NCI-H1105 (cell line): ENCODE measurements at places on chromosomes 2 and 18.

DNA sequence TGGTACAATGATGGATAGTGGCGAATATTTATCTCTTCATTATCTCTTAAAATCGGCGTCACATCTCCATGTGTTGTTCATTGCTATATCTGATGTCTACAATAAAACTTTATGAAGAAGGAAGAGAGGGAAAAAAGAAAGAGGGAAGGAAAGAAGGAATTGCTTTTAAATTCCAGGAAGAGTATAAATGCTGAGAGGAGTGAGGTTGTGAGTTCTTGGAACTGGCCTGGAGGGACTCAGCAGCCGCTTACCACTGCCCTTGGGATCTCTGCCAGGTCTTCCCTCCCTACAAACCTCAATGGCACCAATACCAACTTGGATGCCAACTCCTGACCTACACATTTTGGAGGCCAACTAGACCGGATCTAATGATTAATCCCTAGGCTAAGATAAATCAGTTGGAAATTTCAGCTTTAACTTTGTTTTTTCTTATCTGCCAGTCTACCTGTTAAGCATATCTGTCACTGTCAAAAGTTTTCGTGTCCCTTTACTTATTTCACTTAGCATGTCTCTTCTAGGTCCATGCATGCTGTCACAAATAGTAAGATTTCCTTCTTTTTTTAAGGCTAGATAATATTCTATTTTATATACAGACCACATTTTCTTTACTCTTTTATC lies 9.8 kb downstream of the SCN9A start:
- no peak for DNase-seq

DNA sequence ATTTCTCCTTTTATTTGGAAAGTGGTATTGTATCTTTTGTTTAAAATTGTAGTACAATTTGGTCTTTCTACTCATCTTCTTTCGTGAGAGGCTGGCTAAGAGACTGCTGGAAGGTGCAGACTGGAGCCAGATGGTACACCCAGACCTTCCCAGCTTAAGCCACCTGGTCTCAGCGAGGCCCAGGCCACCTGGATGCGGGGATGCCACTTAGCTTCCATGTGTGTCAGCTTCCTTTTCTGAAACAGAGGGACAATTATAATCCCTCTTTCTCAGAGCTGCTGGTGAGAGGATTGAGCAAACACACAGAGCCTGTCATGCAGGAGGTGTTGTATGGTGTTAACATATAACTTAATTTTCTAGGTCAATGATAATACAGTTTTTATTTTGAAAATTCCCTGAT lies 17.4 kb downstream of the FARP2 start:
- DNase-seq, result no peak

DNA sequence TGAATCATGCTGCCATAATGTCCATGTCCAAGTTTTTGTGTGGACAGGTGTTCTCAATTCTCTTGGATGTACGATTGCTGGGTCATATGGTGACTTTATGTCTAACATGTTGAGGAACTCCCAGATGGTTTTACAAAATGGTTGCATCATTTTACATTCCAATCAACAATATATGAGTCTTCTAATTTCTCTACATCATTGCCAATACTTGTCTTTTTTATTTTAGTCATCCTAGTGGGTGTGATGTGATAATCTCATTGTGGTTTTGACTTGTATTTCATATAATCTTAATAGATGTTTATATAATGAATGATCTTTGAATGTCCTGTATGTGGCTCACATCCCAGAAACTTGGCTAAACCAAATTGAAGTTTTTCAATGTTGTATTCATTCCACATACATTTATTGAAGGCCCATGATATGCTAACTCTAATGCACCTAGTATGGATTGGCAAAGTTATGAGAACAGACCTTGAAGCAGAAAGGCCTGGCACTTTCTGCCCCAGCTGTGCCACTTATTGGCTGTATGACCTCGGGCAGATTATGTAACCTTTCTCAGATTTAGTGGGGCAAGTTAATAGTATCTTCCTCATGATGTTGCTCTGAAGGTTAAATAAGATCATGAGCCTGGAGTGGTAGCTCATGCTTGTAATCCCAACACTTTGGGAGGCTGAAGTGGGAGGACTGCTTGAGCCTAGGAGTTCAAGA lies 205.4 kb downstream of the RAB3GAP1 start:
- DNase-seq, result no peak

GRCh38 chr2:68741805-68742306 lies 7.2 kb downstream of the ARHGAP25 start:
- no peak for DNase-seq

- no peak for DNase-seq
Observed at GRCh38 chr2:100666996-100667395, 104.2 kb downstream of the PDCL3 start.

DNA sequence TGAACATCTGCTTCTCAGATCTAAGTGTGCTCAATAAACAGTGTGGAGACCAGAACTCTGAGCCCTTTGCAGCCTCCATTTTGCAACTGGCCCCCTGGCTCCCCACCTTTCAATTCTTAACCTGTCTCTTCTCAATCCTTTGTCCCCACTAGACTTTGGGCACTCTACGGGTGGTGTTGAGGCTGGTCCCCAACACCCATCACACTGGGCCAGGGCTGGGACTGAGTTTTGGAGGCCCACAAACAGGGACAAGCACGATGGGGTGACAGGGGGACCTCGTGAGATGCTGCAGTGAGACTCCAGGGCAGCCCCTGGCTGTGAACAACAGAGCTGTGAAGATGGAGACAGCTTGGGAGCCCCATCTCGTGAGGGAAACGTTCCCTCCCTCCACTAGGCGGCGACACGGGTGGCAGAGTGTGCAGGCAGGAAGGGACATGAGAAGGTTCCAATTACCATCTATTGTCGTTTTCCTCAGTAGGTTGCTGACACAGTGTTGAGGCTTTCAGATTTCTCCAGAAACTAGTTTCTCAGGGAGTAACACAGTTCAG lies 1.2 kb downstream of the ANKMY1 start:
- DNase-seq, result no peak

DNA sequence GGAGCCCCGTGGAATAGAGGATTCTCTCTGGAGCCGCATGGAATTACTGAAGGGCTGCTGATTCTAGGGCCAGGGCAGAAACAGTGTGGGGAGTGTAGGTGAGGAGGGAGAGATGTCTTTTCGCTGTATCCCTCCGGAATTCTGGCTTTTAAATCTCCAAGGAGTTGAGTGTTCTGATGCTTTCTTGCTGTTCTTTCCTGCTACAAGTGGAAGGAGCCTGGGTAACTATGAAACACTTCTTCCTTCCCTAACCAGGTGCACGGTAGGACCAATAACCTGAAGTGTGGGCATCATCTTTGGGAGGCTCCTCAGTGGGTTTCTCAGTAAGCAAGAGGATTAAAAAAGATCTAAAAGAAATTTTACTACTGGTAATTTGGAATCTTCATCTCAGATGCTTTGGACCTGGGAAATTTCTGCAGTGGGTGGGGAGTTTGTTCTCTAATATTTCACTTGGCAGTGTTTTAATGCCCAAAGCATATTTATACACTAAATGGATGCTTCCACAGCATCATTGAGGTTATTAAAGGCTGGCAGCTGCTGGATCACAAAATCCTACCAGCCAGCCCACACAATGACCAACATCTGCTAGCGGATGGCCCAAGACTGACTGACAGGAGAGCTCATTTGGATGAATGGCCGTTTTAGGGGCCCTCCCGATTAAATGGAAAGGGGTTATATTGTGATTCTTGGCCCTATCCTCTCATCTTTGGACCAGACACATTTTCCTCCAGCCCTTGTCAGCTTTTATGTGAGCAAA lies 2.1 kb downstream of the EML6 start:
- DNase-seq, result no peak

DNA sequence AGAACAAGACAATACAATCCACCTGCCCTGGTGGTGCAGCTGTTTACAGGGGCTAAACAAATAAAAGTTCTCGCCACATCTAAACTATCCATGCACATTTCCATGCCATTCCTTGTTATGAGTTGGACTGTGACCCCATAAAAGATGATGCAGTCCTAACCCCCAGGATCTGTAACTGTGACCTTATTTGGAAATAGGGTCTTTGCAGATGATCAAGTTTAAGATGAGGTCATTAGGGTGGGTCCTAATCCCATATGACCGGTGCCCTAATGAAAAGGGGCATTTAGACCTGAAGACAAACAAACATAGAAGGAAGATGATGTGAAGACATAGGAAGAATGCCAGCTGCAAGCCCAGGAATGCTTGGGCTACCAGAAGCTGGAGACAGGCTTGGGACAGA lies 28.2 kb downstream of the THNSL2 start:
- no peak for DNase-seq

DNA sequence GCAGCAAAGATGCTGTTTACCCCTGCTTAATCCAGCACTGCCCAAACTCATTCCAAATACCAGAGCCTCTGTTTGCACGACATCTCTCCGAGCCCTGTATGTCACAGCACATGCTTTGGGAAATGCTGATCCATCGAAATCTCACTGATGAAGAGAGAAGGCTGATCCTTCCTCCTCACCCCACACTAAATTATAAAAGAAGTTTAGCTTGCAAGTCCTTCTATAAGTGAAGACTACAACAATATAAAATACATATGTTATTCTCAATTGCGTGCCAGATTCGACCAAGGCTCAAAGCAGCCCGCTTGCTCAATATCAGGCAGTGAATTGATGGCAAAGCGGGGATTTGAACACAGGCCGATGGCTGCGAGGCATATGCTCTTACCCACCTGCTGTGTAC lies 30.7 kb upstream of the SLC35F6 start:
- no peak for DNase-seq

GRCh38 chr2:101717071-101717845 lies 19.8 kb downstream of the MAP4K4 start:
- DNase-seq, result no peak

GRCh38 chr2:173963323-173963816 lies 1.8 kb downstream of the SP3 start:
- peak; percentile 71 for DNase-seq

- no peak for DNase-seq
Observed at GRCh38 chr2:140063356-140063755, 1283.2 kb upstream of the NXPH2 start.

DNA sequence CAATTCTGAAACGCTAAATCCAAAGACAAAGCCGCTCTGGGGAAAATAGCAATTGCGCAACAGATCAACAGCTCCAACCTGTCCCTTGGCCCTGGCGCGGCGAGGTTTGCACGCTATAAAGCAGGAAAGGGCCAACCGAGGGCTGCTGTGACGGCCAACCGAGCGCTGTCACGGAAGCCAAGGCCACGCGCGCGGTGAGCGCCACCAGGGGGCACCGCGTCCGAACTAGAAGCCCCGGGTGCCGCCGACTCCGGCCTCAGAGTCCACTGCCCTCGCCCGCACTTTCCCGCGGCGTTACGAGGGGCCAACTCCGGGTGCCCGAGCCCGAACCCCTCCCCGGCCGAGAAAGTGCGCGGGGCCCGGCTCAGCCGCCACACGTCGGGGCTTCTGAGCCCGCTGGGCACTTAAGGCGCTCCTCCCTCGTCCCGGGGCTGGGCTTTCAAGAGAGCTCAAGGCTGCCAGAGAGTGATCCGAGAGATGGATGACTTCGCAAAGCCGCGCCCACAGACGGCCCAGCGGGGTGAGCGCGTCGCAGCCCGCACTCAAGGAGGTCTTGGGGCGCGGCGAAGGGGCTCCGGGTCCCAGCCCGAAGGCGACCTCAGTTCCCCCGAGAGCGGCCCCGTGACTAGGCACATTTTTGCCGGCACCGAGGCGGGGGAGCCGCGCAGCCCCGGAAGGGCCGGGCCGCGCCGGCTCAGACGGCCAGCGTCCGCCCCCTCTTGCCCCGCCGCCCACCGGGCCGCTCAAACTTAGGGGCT lies 897 bp downstream of the NFE2L2 start:
- DNase-seq, result peak; percentile 95

GRCh38 chr2:158546412-158547144 lies 89.8 kb downstream of the PKP4 start:
- no peak for DNase-seq

DNA sequence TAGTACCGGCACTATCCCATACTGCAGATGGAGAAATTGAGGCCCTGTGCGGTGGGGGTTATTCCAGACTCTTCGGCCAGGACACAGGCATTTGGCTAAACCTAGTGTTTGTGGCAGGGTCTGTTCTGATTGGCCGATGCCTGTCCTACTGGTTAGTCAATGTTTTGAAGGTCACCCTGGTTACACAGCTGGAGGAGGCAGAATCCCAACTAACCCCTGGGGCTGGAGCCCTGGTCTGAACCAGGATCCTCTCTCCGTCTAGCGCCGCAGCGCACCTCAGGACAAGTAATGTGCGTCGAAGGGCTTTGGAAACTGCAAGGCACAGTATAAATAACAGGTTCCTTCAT lies 19.4 kb downstream of the TEX44 start:
- DNase-seq, result no peak

DNA sequence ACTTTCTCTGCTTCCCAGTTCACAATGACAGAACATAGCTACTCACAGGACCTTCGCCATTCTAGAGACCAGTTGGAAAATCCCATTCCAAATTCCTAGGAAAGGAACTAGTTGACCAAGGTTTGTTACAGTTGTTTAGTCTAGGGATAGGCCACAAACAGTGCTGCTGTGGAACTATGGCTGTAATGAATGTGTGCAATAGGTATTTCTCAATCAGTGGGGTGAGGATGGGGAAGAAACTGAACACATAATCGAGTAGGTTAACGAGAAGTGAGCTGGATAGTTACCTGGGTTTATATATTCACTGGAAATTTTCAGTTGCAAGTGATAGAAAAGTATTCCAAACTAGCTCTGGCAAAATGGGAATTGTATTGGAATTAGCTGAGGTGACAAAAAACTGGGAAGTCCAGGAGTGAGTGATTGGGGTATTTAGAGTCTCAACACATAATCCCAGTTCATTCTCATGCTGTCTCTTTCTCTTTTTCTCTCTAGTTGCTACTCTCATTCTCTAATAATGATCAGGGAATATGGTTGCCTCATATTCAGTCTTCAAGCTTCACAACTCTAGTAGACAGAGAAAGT lies 18.2 kb upstream of the HMSD start:
- DNase-seq, result no peak

DNA sequence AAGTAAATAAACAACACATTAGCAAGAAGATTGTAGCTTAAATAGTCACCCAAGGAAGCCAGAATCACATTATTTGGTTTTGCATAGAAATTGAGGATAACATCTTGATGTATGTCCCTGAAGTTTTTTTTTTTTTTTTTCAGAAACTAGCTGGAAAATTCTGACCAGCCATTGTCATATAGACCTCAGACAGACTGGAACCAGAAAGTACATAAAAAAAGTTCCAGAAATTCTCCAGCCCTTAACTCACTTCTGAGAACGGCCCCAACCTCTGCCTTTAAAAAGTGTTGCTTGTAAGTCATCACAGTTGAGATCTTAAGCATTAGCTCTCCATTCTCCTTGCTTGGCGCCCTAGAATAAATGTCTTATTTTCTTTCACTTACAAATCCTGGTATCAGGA lies 350.5 kb downstream of the CCDC85A start:
- DNase-seq, result no peak

DNA sequence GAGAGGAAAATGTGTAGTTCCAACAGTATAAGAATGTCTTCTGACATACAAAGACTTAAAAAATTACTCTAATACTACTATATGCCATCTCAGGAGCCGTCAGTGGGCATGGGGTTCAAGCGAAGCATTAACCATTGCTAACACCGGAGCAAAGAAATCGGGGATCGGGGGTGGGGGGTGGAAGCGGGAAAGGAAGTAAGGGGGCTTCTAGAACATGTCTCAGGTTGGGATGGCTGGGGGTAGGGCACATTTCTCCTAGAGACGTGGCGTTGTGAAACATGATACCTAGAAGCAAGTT lies 702 bp downstream of the LMAN1 start:
- DNase-seq, result no peak
